ENCODE measurements at places on chromosomes 4 and X. TPM values are rescaled to one million over a fixed set of nuclear protein-coding genes. Genes with fewer than 3 reads are reported as not detected.
A peak's percentile ranks its signal among the peaks of the same experiment; 100 is the strongest.

- DNase-seq: no peak
Observed at GRCh38 chr4:46124773-46125413, 1.0 kb upstream of the GABRG1 start.

DNA sequence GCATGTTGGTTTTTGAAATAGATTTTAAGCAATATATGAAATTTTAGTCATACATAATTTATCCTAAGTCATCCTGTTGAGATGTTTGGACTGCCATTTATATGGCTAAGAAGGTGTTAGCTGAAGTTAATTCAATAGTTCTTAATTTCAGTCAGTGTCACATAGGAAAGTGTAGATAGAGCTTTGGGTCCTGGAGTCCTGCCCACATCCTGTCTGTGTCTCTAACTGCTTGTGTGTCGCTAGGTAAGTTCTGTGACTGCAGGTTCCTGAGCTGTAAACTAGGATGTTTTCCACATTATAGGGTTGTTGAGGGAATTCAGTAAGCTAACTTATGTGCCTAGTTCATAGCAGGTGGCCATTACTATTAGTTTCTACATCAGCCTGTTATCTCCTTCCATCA, 20.7 kb downstream of the OFD1 start:
- no peak for DNase-seq

- DNase-seq: peak; percentile 77
Observed at GRCh38 chr4:88143504-88143903, 14.9 kb downstream of the ABCG2 start.

DNA sequence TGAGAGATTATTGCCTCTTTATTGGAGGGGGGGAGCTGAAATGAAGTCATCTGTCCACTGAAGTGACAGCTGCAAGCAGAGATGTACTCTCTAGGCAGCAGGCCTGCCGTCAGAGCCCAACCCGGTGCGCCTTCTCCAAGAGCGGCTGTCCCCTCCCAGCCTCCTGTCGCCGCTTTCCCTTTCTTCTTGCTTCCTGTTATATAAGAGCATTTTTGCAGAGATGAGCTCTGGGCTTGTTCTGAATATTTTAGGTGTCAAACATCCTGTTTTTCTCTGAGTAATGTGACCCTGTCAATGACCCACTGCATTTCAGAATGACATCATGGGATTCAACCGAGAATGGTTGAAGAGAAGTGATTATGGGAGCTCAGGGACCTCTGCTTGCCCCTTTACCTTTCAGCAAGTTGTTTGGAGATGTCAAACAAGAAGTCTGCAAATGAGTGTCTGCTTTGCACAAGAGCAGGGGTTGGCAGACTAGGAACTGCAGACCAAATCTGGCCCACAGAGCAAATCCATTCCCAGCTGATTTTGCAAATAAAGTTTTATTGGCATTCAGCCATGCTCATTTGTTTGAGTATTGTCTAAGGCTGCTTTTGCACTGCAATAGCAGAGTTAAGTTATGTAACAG, 79.9 kb downstream of the SLC9A6 start:
- peak; percentile 16 for DNase-seq

GRCh38 chr4:903066-904046, 28.8 kb downstream of the GAK start:
- no peak for DNase-seq

GRCh38 chrX:127726227-127726626, 326.0 kb downstream of the ACTRT1 start:
- no peak for DNase-seq

- no peak for DNase-seq
Observed at GRCh38 chr4:117560329-117560728, 474.0 kb upstream of the NDST3 start.

GRCh38 chrX:54482839-54483593, 13.0 kb downstream of the FGD1 start:
- no peak for DNase-seq

DNA sequence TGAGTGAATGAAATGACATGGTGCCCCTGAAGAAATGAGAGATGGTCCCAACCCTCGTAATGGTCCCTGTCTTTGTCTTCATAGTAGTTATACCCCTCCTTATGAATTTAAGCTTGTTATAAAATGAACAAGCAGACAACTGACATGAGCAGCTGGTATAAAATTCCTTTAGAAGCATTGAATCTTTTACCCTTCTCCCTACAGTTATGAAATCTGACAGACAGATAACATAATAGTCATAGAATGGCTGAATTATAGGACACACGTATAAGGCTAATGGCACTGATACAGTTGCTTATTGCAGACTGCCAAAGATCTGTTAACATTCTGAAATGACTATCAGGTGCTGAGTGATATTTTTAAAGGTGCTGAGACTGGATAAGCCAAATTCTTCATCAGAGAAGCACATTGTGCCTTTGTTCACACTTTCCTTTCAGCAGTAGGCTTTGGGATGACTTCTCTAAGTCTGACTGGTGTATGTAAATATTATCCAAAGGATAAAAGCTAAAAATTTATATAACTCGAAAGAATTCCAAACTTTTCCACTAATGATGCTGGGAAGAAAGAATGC, 47.4 kb upstream of the PDGFC start:
- DNase-seq: no peak

DNA sequence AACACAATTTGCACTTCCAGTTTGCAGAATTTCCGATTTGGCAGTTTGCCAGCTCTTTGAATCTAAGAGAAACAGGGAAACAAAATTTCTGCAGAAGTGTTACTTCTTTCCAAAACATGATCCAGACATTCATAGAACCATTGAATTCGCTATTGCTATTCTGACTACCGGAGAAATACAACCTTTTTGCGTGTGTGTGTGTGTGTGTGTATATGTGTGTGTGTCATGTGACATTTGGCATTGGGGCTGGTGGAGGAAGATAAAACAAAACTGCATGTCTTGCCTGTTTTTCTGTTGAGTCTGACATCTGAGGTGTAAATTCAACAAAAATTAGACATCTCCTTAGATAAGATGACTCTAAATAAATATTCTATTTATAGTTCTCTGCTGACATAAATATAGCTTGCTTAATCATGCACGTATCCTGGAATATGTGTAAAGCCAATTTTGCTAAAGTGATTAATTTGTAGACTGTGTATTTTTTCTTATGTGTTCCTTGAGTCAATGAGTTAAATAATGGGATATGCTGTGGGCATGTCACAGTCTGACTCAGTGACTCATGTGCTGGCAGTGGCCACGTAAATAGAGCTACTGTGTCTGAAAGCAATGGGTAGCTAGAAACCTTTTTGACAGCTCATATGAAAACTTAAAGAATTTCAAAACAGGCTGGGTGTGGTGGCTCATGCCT, 98.9 kb downstream of the HPGD start:
- peak; percentile 84 for DNase-seq

- no peak for DNase-seq
Observed at GRCh38 chr4:153067376-153067775, 131.3 kb downstream of the FHDC1 start.

DNA sequence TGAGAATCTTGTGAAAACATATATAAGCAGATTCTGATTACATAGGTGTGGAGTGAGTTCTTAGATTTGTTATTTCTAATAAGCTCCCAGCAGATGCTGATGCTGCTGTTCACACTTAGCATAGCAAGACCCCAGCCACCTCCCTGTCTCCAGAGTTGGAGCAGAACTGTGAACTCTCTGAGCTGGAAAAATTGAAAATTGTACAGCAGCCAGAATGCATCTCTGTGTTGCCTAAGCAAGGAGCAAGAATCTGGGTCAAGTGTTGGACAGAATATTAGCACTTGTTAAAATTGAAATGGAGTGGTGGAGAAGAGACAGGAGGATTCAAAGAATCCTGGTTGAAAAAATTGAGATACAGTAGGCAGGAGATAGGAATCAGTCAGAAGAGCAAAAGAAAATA, 146.6 kb upstream of the FAM47C start:
- DNase-seq: no peak

DNA sequence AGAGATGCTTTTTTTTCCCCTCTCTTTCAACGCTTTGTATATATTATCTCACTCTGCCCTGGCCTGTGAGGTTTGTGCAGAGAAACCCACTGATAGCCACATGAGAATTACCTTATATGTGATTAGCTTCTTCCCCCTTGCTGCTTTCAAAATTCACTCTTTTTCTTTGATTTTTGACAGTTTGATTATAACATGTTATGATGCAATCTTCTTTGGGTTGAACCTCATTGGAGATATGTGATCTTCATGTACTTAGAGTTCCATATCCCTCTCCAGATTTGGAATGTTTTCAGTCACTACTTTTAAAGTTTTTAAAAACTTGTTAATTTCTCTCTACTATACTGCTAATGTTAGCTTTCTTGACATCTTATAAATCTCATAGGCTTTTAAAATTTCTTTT, 479.5 kb upstream of the AGA start:
- no peak for DNase-seq

GRCh38 chr4:101103381-101104142, 243.8 kb downstream of the PPP3CA start:
- no peak for DNase-seq

CSN1S1 gene
- not detected for total RNA-seq

HTRA3 gene
- 4.7 TPM for total RNA-seq

BRS3 gene
- not detected for total RNA-seq

PLAC8 gene
- 0.21 TPM for total RNA-seq

MAGEB10 gene
- not detected for total RNA-seq

Measured in kidney epithelial cell (primary cell).